ENCODE measurements at places on chromosomes 4 and X.

GRCh38 chr4:68369142-68369805, 19.4 kb upstream of the YTHDC1 start:
- no peak for DNase-seq

DNA sequence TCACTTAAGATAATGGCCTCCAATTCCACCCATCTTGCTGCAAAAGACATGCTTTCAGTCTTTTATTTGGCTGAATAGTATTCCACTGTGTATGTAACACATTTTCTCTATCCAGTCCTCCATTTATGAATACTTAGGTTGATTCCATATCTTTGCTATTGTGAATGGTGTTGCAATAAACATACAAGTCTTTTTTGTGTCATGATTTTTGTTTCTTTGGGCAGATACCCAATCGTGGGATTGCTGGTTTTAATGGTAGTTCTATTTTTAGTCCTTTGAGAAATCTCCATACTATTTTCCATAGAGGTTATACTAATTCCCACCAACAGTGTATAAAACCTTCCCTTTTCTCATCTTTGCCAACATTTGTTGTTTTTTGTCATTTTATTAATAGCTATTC, 180.9 kb downstream of the SMIM20 start:
- no peak for DNase-seq

DNA sequence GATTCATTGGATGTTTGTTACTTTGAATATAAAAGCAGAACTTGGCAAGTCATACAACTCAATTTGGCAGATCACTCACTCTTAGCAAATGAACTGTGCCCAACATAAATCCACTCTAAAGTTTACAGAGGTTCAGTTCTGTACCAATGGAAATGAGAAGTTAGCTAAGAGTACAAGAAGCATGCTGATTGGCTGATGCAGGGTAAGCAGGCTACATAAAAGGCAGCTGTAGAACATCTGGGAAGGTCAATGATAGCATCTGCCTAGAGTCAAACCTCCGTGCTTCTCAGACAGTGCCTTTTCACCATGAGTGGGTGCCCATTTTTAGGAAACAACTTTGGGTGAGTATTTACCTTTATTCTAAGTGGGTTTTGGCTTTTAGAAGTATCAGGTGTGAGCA, at the start of gene TDO2:
Gene TDO2 (plus strand): TSS at position 244 of the 400 bp plus-strand sequence. CDS start 63 bp downstream, at position 307.
- no peak for DNase-seq

- DNase-seq = no peak
Measured at GRCh38 chr4:63226229-63226628, 1183.0 kb downstream of the TECRL start.

GRCh38 chr4:4602468-4602867, 60.6 kb upstream of the STX18 start:
- no peak for DNase-seq

DNA sequence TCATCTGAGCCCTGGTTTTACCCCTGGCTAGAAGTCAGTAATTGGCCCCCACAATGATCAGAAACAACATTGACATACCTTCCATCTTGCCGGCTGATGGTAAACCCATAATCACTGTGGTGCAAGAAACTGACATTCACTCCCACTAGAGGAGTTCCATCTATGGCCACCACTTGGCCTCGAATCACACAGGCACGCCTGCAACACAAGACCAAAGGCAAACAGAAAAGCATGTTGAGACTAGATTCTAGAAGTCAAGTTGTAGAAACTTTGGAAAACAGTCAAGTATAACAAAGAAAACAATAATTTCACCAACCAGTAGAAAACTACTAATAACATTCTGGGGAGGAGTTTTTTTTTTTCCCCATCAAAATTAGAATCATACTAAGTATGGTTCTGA, 183.4 kb downstream of the SH2D1A start:
- DNase-seq = no peak

DNA sequence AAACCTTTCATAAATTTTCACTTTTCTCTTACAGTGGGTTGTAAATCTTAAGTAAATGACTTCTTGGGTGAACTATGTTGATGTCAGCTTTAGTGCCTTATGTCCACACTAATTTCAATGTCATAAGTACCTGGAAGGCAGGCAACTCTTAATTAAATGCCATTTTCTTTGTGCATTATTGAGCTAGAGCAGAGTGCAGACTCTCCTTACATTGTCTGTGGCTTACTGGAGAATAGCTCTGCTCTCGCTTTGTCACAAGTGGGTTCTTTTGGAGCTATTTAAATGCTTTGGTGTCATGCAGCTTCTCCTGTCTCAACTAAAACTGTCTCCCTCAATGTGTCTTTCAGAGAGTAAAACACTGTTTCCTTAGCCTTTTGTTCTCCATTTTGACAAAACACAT, 411.6 kb downstream of the STIM2 start:
- DNase-seq = no peak

DNA sequence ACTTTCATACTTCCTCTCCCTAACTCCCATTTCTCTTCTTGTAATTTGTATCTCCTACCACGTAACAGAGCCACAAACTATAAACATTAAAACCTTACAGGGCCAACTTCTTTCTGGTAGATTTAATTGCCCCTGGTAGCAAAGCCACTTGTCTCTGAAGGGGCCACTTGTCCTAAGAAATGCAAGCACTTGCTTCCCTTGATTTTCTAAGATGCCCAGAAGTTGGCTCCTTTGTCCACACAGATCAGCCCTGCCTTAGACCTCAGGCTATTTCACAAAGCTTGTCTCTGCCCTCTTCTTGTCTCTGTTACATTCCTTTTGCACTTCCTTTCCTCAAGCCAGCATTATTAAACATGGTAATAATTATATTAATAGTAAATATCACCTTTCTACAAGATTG, 80.6 kb upstream of the CXXC4 start:
- DNase-seq = no peak

- no peak for DNase-seq
Measured at GRCh38 chr4:164997324-164997723, 19.9 kb upstream of the TRIM61 start.

DNA sequence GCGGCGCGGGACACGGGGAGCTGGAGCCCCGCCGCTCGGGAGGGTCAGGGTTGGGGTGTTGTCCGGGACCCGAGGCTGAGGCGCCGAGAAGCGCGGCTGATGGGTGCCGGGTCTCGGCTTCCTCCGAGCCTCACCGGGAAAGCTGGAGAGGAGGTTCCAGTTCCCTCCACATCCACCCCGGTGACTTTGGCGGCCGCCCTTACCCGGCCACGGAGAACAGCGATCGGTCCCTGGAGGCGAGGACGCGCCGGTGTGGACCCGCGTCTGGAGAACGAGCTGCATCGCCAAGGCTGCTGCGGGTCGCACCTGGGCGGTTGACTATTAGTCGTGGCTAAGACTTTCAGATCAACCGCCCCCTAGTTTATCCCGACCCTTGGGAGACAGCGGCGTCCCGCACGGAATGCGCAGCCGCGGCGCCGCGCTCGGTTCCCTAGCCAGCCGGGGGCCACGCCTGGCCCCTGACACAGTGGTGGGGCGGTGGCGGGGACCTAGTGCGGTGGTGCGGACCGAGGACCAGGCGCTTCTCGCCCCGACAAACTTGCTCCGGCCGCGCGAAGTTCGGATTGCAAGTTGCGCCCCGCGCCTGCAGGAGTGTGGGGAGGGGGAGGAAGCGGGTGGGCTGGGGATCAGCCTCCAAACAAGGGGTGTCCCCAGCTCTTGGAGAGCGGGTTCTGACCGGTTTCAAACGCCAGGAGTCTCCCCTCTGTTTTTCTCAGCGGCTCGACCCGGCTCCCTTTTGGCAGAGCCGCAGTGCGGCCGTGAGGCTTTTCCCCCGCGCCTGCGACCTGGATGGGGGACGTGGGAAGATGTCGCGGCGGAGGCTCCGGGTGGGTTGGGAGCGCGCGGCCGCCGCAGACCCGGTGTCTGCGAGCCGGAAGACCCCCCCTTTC, 568 bp downstream of the FHDC1 start:
- no peak for DNase-seq

DNA sequence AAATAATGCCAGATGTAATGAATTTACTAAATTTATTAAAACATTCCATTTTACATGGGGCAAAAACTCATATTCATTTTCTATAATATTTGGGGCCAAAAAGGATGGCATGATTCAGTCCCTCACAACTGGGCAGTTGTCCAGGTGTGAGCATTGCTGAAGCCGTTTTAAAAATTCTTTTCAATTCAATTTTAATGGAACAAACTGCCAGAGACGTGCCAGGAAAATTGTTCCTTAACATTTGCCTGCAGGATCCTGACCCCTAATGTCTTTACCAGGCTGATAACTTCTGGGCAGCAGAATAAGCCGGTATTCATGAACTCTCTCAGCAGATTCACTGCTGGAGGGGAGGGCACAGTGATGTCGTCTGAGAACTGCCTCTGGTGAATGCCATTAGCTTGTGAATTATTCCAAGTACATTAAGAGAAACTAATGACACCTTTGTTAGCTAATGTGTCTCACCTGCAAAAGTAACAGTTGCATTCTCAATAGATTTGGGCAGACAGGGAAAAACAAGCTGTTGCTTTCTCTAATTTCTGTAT, 1445.1 kb upstream of the TENM3 start:
- DNase-seq = no peak

- no peak for DNase-seq
Measured at GRCh38 chr4:148842843-148843242, 400.6 kb upstream of the NR3C2 start.

GRCh38 chr4:123495530-123495929, 98.9 kb downstream of the SPRY1 start:
- DNase-seq = no peak

DNA sequence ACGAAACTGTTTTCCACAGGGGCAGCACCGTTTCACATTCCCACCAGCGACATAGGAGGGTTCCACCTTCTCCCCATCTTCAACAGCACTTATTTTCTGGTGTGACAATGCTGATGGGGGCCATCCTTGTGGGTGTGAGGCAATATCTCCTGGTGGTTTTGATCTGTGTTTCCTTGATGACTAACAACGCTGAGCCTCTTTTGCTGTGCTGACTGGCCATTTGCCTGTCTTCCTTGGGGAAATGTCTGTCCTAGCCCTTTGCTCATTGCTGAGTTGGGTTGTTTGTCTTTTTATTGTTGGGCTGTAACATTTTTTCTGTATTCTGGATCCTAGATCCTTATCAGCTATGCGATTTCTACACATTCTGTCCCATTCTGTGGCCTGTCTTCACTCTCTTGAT, 33.7 kb downstream of the ATP2B3 start:
- DNase-seq = no peak

GRCh38 chrX:108224727-108225621, 133.4 kb downstream of the ATG4A start:
- no peak for DNase-seq

- DNase-seq = no peak
Measured at GRCh38 chrX:105869701-105870100, 47.4 kb downstream of the NRK start.

DNA sequence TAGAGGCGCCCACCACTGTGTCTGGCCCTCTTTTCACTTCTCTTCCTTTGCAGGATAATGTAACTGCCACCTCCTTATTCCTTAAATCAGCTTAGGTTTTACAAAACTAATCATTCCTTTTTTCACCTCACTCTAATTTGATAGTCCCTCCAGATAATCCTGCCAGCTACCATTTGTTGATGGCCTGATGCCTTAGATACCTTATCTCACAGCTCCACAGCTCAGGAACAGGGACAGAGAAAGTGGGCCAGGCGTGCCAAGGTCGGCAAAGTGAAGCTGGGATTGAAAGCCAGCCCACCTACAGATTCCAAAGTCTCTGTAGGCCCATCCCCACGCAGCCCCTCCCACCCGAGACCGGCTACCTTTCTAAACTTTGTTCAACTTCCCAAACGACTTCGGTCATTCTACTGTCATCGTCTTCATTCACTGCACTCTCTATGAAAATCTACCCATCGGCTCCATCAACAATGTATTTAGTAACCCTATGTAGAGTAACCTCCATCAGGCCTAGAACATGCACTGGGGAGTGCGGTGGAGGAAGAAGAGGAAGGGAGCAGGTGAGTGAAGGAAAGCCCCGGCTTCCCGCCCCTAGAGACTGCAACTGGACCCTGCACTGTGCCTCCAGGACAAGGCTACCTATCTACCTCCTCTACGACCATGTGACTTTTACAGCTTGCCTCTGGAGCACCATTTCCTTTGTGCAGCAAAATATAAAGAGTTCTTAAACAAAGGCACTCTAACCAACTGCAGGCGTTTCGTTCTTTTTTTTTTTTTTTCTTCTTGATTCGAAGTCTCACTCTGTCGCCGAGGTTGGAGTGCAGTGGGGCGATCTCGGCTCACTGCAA, 1.5 kb downstream of the CASP6 start:
- no peak for DNase-seq

DNA sequence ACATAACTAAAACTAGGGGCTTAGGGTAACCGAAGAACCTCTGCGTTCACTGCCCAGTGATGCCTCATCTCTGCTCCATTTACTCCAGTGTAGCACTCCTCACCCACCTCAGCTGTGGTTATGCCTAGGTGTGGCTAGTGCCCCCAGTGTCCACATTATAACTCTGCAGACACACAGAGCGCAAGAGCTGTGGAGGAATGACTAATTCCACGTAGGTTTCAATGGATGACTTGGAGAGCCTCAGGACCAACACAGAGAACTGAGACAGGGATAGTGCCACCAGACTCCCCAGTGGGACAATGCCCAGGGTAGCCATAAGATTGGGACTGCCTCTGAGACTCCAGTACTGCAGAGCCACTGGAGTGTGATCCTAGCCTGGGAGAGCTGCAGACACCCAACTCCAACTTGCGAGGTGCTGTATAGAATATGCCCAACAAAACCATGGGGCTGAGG, 542.4 kb upstream of the DIPK2B start:
- DNase-seq = no peak

DNA sequence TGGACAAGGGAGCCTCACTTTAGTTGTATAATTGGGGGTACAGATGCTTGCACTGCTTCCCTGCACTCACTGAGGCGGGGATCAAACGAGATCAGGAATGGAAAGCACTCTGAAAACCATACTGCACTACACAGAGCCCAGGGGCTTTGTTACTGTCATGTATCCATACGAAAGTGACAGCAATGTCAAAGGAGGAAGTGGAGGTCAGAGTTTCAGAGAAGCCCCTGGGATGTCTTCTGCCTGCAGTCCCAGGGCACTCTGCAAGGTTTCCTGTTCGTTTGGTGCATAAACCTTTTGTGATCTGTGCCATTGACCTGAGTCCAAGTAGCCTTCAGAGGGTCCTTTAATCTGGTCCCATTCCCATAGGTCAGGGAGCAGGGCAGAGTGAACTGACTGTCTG, 31.2 kb downstream of the RNF175 start:
- DNase-seq = no peak

DNA sequence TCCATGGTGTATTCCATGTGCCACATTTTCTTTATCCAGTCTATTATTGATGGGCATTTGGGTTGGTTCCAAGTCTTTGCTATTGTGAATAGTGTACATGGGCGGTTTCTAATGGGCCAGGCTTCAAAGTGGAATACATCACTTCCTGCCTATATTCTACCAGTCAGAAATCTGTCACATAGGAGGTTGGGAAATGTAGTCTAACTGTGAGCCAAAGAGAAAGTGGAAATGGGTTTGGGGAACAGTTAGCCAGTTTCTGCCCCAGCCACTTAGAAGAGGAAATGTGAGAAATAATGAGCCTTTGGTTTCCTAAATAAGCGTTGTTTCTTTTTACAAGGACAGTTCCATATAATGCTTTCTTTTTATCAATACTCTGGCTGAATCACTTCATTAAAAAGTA, 85.1 kb upstream of the AP1S2 start:
- DNase-seq = no peak

Data from activated CD4-positive, alpha-beta T cell treated with anti-CD3 and anti-CD28 coated beads, Interleukin-2, amount 50 U/mL, for 24 hours (primary cell).